ENCODE measurements at places on chromosomes 1 and 21.

- no peak for DNase-seq
Observed at GRCh38 chr1:107443027-107443426, 302.2 kb downstream of the NTNG1 start.

GRCh38 chr1:82387012-82387366 lies 586.3 kb downstream of the ADGRL2 start:
- DNase-seq: no peak

- no peak for DNase-seq
Observed at GRCh38 chr1:111904478-111905218, 84.8 kb downstream of the KCND3 start.

- no peak for DNase-seq
Observed at GRCh38 chr21:39527664-39528381, 76.1 kb downstream of the SH3BGR start.

DNA sequence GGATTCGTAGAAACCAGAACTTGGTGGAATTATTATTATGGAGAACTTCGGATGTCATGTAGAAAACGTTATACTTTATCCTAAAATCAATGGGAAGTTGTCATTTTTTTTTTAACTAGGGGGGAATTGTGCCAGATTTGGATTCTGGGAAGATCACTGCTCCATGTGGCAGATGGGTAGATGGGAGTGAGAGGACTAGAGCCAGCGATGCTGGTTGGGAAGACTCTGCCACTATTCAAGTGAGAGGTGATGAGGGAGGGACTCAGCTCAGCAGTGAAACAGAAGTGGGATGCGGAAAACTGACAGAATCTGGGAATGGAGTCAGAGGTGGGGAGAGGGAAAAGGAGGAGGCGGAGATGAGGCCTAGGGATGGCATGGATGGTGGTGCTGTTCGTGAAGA lies 81.1 kb upstream of the HMGB4 start:
- no peak for DNase-seq

DNA sequence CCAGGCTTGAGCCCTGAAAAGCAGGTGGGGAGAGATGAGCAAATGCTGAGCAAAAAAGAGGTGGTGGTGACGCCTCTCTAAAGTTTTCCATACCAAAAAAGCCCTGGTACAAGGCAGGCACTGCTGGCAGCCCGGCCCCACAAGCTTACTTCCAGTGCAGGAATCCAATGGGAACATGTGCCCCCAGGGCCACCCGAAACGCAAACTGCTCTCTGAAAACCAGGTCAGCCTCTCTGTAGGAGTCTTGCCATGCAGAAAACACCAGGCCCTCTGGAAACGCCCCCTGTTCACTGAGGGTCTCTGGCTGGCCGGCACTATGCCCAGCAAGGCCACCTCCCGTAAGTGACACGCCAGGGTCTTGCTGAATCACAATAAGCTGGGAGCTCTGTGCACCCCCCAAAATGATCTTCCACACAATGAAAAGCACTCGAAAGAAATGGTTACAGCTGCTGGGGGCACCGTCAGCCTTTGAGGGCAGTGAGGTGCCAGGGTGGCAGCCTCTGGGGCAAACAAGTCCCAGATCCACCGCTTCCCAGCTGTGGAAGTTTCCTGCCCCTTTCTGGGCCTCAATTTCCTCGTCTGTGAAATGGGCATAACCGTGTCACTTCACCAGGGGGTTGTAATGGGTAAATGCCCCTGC lies 170.5 kb downstream of the TOMM20 start:
- no peak for DNase-seq

GRCh38 chr1:206566999-206567398 lies 45.3 kb downstream of the EIF2D start:
- DNase-seq: no peak

DNA sequence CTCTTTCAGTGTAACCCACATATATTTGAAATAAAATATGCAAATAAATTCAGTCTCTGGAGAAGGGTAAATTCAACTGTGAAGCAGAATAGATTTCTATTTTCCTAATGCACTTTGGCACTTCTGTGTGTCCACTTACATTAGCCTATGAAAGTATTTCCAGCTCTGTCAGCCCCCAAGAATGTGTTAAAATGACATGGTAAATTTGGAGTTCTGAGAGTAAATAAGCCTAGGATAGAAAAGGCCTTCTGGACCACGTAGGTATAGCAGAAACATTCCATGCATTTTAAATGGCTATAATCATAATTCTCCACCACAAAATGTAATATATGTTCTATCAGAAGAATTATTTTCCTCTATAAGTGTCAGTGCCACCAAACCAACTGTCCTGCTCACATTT lies 276.2 kb downstream of the NEGR1 start:
- no peak for DNase-seq

GRCh38 chr21:21387916-21388315 lies 389.7 kb downstream of the NCAM2 start:
- DNase-seq: no peak

GRCh38 chr1:166136699-166137401 lies 30.0 kb downstream of the FAM78B start:
- DNase-seq: no peak

DNA sequence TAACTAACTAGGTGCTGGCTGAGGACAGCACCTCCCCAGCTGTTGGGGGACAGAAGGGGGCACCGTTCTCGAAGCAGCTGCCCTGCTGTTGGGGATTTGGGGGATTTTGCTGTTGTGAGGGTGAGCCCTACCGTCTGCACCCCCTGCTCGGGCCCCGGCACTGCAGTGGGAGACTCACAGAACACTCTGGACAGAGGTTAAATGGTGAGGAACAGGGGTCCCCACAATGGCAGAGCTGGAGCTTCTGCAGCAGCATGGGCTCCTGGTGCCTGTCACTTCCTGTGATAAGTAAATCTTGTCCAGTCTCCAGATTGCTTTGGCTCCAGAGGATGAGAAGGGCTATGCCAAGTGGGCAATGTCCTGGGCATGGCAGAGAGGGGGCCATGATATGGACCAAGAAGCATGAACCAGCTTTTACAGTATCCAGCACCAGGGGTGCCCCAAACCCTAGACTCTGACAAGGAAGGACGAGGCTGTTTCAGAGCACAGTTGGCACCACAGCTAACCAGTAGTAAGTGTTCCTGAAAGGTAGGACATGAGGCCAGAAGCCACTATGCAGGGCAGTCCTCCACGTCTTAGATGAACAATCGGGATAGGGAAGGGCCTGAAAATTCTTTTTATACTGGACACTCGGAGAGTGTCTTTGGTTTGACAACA lies 365.1 kb upstream of the VAMP3 start:
- DNase-seq: no peak

- DNase-seq: no peak
Observed at GRCh38 chr1:33903210-33903589, 39.3 kb downstream of the HMGB4 start.

DNA sequence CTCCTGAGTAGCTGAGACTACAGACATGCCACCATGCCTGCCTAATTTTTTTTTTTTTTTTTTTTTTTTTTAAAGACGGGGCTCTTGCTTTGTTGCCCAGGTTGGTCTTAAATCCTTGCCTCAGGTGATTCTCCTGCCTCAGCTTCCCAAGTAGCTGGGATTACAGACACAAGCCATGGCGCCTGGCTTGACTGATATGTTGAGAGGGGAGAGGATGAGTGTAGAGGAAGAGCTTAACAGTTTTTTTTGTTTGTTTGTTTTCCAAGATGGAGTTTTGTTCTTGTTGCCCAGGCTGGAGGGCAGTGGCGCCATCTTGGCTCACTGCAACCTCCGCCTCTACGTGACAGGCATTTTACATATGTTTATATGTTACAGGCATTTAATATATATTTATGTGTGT lies 2.5 kb downstream of the SRP9 start:
- DNase-seq: no peak

- peak; percentile 94 for DNase-seq
Observed at GRCh38 chr1:78004719-78005447, at the start of gene DNAJB4. Gene DNAJB4, plus strand, starts transcription at chr1:78004939. Its CDS starts 172 bp downstream, at chr1:78005111.

- no peak for DNase-seq
Observed at GRCh38 chr1:71653952-71654351, 573.1 kb upstream of the ZRANB2 start.

GRCh38 chr1:56834137-56834900 lies 15.1 kb upstream of the FYB2 start:
- DNase-seq: no peak

DNA sequence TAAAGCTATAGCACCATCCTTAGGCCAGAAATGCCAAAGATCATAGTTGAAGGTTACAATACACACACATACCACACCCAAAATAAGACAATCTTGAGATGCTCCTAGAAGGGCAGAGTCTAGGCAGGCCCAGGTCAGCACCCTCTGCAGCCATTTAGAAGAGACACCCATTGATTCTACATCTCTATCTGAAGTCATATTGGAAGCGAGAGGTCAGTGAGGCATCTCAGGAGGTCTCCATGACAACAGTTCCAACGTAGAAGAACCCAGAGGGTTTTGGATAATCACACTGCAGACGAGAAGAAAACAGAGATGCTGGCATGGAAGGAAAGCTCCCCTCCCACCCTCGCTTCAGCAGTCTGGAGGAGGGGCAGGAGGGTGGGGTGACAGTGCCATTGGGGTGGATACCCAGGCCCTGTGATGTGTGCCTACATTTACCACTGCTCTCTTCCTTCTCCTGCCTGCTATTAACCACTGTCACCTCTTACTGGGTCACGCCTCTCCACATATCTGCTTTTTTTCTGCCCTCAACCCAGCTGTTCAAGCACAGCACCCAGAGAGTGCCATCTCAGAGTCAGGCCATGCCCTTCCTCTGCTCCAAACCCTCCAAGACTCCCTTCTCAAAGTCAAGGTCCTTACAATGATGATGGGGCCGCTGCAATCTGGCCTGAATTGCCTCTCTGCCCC lies 6.2 kb downstream of the TMCO4 start:
- DNase-seq: no peak

GRCh38 chr1:150560011-150560438 lies 10.8 kb downstream of the ADAMTSL4 start:
- DNase-seq: no peak

DNA sequence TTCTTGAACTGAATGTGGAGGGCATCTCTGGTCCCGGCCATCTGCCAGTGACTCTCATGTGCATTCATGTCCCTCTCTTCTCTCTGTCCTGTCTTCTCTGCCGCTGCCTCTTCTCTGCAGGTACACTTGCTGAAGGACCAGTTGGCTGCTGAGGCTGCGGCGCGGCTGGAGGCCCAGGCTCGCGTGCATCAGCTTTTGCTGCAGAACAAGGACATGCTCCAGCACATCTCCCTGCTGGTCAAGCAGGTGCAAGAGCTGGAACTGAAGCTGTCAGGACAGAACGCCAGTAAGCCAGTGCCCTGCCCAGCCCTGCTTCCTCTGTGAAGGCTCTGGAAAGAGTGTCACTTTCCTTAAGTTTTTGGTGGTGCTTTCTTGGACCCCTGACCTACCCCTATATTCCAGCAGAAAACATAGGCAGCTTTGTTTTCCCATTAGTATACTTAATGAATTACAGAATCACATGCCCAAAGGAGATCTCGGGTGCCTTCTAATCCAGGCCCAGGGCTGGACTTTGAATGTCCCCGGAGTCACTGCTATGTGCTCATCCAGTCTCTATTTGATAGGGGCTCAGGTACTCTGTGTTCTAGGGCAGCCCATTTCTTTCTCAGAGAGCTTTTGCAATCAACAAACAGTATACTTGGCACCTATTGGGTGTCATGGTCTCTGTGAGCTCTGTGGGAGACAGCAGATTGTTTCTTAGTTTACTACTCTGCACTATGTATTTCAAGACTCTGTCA lies 11.2 kb downstream of the SPATA46 start:
- no peak for DNase-seq

DNA sequence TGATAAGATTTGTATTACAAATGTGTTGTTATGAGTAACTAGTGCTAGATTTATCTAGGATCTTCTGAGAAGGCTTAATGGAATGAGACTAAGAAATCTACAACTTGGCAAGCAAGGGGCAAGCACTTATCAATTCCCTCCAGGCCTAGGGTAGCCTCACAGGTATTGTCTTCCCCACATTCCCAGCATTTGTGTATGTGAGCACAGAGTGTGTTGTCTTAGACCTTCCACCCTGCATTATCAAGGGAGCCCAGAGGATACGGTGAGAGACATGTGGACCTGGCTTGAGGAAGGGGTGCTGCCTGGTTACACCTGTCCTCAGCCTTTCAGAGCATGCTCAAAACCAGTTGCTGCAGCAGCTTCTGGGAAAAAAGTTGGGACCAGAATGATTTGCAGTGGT lies 327.2 kb downstream of the MRPL39 start:
- no peak for DNase-seq

- DNase-seq: no peak
Observed at GRCh38 chr1:150574260-150575071, 4.9 kb downstream of the MCL1 start.

DNA sequence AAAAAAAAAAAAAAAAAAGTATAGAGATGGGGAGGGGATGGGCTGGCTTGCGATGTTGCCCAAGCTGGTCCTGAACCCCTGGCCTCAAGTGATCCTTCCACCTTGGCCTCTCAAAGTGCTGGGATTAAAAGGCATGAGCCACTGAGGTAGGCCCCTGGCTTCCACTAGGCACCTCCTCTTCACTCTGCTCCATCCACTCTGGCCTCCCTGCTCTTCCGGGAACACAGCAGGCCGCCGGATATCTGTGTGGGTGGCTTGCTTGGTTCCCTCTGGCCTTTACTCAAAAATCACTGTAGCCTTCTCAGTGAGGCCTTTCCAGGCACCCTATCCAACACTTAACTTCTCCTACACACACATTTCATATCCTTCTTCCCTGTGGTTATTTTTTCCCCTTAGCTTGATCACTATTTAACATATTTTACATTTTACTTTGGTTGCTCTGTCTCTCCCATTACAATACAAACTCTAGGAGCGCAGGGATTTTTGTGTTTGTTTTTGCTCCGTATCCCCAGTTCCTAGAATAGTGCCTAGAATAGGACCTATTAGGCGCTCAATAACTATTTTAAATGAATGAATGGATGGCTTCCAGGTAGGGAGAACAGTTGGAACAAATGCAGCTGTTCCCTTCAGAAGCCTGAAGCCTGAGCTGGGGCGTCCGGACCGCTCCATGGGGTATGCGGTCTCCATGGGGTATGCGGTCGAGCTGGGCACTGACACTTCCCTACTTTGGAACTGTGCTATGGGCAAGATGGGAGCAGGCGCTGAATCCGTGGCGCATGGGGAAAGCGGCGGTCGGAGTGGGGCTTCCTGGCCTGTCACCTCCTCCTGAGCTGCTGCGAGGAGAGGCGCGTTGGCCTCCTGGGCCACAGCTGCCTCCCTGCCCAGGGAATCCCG lies 46.7 kb downstream of the H3-3A start:
- no peak for DNase-seq

GRCh38 chr1:246506674-246507481 lies at the start of gene SMYD3:
Gene SMYD3, minus strand, starts transcription at chr1:246507279.
- peak; percentile 39 for DNase-seq

DNA sequence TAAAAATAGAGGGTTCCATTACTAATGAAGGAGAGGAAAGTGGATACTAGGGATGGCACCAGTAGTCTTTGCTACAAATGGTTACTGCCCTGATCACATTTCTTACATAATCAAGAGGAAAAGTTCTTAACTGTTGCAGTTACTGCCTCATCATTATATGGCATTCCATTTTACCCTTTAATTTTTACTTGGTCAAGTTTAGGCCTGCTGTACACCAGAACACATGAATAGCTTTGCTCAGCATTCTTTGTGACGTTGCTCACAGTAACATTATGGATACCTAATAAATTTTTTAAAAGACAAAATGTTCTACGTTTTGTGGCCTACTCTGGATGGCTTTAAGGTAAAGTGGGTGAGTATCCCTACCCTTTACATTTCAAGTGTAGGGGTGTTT lies 38.6 kb upstream of the CR1L start:
- DNase-seq: no peak

- DNase-seq: no peak
Observed at GRCh38 chr1:14090062-14090461, 390.1 kb downstream of the PRDM2 start.
